ENCODE measurements at places on chromosomes 1 and 21.

DNA sequence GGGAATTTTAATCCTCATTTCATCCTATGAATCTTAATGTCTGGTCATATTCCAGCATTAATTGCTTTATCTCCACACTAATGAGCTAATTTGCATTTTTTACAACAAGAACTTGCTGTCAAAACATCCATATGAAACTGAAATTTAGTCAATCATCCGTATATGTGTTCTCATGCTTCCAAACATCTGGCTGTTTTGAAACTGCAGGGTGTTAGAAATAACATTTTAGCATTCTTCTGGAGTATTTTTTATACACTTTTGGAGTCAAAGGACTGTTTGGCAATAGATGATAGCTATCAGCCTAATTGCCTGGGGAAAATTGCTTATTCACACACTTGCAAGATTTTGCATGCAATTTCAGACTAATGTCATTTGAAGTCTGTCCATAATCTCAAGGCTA, 1639.3 kb downstream of the KCNT2 start:
- no peak for DNase-seq

- no peak for DNase-seq
These were observed 9.9 kb downstream of the GIPC2 start for GRCh38 chr1:78055565-78056132.

DNA sequence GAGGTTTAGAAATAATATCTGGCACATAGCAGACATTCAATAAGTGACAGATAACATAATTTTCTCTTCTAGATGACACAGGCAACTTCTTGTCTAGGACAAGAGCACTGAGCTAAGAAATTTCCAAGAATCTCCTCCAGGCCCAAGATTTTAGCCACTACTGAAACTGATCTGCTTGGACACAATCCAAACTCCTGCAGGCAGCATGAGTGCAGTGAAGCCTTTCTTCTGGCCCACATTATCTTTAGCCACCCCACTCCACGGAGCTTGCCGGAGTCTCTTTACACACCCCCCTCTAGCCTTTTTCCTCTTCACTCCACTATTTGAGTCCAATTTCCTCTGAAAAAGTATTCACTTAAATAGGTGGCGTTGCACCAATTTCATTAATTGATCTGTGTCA, 142.9 kb upstream of the DUSP10 start:
- DNase-seq: no peak

GRCh38 chr1:152164517-152165136, 5.6 kb upstream of the RPTN start:
- no peak for DNase-seq

GRCh38 chr1:199753513-199753912, 274.0 kb upstream of the NR5A2 start:
- no peak for DNase-seq

DNA sequence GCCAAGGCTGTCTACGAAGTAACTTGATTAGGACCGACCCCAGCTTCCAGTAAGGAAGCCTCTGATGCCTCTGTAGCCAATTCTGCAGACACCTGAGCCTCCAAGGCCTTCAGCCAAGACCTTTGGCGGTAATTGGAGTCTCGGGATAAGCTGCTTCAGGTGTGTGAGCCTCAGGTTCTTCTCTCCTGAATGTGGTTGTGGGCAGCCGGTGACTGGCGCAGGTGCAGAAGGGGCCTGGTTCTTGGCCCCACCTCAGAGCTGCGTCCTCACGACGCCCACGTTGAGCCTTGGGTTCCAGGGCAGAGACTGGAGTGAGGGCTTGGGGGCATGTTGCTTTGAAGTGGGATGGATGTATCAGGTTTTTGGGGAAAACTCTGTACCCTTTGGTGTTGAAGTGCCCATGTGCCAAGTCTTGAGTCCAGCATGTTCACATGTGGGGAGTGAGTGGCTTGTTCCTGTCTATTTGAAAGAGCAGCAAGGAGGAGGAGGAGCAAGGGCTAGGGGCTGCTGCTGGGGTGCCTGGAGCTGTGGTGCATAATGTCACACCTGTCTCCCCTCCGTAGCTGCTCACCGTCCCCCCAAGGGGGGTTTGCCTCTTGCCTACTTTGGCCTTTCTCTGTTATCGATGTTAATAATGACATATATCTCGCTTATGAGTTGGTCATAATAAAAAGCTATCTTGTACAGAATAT, 1.4 kb downstream of the PSEN2 start:
- no peak for DNase-seq

GRCh38 chr1:159678939-159679338, 35.5 kb downstream of the CRP start:
- no peak for DNase-seq

DNA sequence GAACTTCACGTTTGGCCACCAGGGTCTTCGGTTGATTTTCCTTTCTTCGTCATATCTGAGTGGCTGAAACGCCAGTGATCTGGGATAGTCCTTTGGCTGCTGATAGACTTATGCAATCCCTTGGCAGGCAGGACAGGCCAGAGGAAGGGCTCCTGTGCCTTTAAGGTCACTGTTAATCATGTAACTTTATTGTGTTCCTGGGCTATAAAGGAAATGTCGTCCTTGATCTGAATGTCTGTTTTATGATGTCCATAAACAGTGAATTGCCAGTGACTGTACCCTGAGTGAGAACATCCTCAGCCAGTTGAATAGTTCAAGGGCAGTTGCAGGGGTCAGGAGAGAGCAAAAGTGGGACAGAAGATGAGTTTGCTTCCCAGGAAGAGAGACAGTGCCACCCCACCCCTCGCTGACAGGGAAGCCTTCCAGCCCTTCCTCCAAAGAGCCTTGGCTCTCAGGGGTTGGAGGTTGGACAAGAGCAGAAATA, 68.0 kb downstream of the PDE9A start:
- no peak for DNase-seq

- no peak for DNase-seq
These were observed at the start of gene FAM43B for GRCh38 chr1:20551945-20552727. Gene FAM43B (plus strand): TSS chr1:20552573. CDS start chr1:20552974, 401 bp downstream.

GRCh38 chr1:39818482-39818881, 29.8 kb upstream of the BMP8B start:
- DNase-seq: no peak

DNA sequence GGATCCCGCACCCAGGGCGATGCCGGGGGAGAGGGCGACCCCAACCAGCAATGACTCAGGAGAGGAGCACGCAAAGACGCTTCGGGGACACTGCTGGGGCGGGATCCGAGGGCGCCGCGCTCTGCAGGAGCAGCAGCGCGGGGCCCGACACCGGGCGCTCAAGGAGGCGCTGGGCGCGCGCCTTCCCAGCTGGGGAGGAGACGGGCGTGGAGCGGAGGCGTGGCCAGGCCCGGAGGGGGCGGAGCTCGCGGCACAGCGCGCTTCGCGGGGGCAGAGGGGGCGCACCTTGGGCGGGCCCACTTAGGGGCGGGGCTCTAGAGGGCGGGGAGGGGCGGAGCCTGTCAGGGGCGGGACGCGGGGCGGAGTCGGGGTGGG, 369 bp downstream of the SUMO3 start:
- peak; percentile 94 for DNase-seq

GRCh38 chr1:119935373-119935772, 39.1 kb upstream of the ADAM30 start:
- DNase-seq: no peak

Measured in hematopoietic multipotent progenitor cell treated with erythropoietin and hydrocortisone succinate and interleukin-3 and kit ligand, for 17 days (in vitro differentiated cells).